Stimulated activated CD8-positive, alpha-beta memory T cell treated with anti-CD3 and anti-CD28 coated beads, Interleukin-2, amount 100 ng/mL, for 48 hours (primary cell): ENCODE measurements at places on chromosomes 5 and 9.

DNA sequence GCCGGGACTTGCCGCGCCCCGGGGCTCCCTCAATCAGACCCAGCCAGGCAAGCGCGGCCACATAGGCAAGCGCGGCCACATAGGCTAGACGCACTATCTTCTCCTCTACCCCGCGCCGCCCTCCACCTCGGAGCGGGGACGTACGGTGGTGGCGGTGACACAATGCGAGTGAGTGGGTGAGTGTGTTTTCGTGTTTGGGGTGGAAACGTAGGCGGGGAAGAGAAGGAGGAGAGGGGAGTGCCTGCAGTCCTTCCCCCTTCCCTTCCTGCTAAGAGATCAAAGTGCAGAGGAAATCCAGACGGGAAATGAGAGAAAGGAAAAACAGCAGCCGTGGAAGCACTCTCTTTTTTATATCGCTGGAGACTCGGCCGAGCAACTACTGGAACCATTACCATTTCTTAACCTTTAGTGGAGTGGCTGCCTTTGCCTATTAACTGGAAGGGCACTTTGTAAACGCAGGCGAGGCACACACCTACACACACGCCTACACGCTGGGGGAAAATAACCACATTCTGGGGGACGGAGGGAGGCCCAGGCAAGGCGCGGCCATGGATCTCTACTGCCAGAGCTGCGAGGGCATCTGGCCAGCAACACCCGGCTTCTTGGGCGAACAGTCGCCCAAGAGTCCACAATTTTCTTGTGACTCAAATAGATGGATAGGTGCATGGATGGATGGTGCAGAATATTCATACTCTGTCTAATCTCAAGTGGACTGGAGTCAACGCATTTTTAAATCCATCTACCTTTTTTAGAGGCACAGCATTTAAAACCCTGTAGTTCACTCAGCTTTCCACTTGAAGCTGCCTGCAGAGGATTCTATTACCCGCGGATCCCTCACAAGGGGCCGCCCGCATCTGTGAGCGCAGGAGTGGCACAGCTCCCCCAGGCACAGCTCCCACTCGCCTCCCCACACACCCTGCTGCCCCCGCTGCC lies 2.1 kb downstream of the EDIL3 start:
- DNase-seq: no peak

GRCh38 chr5:149583394-149583793 lies 2.1 kb downstream of the ARHGEF37 start:
- DNase-seq: no peak

- DNase-seq: no peak
These were observed 290.3 kb downstream of the EBF1 start for GRCh38 chr5:158809310-158809850.

DNA sequence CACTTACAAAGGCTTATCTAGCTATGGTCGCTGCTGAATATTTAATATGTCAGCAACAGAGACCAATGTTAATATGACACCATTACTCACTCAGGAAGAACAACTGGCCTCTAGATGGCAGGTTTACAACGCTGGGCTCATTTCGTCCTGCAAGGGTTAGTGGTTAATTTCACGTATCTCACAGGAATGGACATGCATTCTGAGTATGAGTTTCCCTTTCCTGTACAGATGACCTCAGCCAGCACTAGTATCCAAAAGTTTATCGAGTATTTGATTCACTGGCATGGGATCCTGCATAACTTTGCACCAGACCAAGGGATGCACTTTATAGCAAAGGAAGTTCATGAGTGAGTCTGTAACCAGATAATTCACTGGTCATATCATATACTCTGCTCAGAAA lies 8.7 kb upstream of the TRPC7 start:
- no peak for DNase-seq

DNA sequence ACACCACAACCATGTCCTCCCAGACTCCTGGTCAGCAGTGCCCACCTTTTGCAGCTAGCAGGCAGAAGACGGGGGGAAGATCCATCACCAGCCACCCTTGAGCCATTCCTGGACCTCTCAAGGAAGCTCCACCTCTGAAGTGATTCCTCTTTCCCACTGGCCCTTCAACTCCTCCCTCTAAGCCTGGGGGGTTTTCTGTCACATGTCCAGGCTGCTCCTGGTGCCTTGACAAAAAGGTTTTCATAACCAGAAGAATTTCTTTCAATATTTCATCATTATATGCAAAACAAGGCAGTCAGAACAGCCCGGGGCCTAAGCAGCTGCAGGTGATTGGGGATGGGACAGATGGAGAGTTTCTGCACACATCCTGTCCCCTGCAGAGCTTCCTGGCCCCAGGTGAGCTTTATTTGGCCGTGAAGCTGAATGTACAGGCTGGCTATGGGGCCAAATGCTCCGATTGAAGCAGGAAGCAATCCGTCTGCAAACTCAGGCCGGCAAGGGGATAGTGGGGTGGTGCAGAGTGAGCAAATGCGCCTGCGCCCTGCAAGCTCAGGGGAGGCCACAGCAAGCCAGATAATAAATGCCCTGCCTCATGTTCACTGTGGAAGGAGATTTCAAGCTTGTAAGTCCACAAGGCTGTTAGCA lies 173.5 kb downstream of the C5orf15 start:
- no peak for DNase-seq

GRCh38 chr9:87725900-87726709 lies at the start of gene CTSL:
CTSL (plus strand) TSS chr9:87726119; CDS start chr9:87727604, 1,485 bp downstream.
- DNase-seq: peak; percentile 28

- no peak for DNase-seq
These were observed 30.7 kb downstream of the AOPEP start for GRCh38 chr9:94757158-94757557.

- no peak for DNase-seq
These were observed 156.1 kb downstream of the LURAP1L start for GRCh38 chr9:12930906-12931305.

DNA sequence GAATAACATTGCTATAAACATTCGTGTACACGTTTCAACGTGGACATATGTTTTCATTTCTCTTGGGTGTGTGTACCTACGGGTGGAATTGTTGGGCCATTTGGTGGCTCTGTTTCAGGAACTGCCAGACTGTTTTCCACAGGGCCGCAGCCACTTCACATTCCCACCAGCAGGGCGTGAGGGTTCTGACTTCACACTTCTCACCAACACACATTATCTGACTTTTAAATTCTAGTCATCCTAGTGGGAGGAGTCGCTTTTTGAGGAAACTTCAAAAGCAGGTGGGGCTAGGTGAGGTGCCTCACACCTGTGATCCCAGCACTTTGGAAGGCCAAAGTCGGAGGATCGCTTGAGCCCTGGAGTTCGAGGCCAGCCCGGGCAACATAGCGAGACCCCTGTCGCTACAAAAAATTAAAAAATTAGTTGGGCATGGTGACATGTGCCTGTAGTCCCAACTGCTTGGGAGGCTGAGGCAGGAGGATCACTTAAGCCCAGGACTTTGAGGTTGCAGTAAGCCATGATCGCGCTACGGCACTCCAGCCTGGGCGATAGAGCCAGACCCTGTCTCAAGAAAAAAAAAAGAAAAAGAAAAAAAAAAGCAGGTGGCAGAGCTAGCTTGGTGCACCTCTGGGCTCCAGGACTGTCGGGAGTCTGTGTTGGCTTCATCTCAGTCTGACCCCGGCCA lies 28.5 kb downstream of the TSPAN17 start:
- no peak for DNase-seq
